ENCODE measurements at places on chromosomes 1 and 21. TPM values are rescaled to one million over a fixed set of nuclear protein-coding genes. Genes with fewer than 3 reads are reported as not detected.

DNA sequence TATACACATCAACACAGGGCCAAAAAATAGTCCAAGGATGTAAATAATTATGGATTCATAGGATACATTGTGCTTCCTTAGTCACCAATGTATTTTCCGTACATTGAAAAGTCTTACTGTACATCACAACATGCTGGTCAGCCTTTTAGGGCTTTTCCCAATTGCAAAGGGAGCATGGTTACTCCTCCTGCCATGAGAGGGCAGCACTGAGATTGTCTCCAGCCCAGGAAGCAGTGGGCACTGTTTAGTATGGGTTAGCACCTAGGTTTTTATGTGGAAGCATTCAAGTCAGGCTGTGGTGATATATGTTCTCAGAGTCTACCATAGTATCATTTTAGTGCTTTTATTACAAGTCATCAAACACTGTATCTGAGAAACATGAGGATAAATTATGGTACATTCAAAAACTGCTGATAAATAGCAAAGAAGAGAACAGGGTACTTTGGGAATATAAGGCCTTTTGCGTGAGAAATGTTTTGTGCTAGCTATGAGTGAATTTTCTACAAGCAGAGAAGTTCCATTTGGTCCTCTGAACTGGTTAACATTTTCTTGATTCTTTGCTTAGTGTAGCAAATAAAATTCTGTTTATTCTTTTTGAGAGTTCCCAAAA lies 34.0 kb downstream of the ST6GALNAC5 start:
- no peaks in the 10 kb centered on the region for H3K27me3 ChIP-seq
- no peak overlapping the region for H3K4me3 ChIP-seq
- no peaks in the 10 kb centered on the region for H3K36me3 ChIP-seq
- H3K27ac ChIP-seq: no peak overlapping the region
- no peaks in the 10 kb centered on the region for H3K4me1 ChIP-seq
- DNase-seq: no peak

GRCh38 chr1:30685796-30686165 lies 37.6 kb downstream of the MATN1 start:
- H3K4me3 ChIP-seq: no peak overlapping the region
- no peaks in the 10 kb centered on the region for H3K36me3 ChIP-seq
- DNase-seq: no peak
- peaks cover 10% of the 10 kb centered on the region for H3K27me3 ChIP-seq

DNA sequence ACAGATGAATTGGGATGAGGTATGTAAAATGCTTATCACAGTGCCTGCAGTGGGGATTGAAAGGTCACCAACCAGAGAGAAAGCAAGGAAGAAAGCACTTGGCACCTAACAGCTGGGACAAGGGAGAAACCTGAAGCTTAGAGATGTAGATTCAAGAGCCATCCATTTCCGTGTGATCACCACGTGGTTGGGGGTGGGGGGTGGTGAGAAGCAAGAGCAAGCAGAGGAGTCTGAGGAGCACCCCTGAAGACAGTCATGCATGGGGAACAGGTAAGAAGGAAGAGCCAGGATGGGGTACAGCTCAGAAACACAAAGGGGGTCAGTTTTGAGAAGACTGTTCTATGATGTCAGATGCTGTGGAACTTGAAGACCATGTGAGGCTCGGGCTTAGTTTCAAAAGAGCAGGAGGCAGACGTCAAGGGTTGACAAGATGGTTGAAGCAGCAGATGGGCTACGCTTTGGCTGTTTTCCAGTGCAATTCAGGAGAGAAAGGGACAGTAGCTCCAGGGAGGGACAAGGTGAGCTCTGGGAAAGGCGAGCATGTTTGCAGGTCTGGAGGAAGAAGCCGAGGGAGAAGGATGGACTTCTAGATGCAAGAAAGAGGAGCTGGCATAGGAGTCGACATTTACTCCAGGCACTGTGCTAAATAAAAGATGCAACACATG lies 17.4 kb downstream of the KANK4 start:
- H3K4me3 ChIP-seq: no peak overlapping the region
- DNase-seq: no peak
- H3K27ac ChIP-seq: no peak overlapping the region
- no peaks in the 10 kb centered on the region for H3K4me1 ChIP-seq

GRCh38 chr1:17472814-17473213 lies 33.3 kb upstream of the RCC2 start:
- no peaks in the 10 kb centered on the region for H3K4me1 ChIP-seq
- H3K36me3 ChIP-seq: no peaks in the 10 kb centered on the region
- H3K27me3 ChIP-seq: no peaks in the 10 kb centered on the region
- H3K4me3 ChIP-seq: no peak overlapping the region

Gene MYCBP
- total RNA-seq: 31.1 TPM

DNA sequence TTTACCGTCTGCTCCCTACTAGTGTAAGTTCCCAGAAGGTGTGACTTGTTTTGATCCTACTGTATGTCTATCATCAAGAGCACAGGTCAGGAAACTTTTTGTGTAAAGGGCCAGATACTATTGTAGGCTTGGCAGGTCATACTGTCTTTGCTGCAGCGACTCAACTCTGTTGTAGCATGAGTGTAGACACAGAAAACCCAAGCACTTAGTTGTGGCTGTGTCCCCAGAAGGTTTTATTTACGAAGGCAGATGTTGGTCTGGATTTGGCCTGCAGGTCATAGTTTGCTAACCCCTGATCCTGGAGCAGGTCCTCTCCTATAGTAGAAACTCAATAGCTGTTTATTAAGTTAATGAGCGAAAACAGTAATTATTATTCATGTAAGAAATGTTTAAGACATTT lies 365.9 kb upstream of the B3GALT2 start:
- no peaks in the 10 kb centered on the region for H3K36me3 ChIP-seq
- no peak overlapping the region for H3K27ac ChIP-seq

- no peaks in the 10 kb centered on the region for H3K36me3 ChIP-seq
- H3K4me1 ChIP-seq: no peaks in the 10 kb centered on the region
- H3K27me3 ChIP-seq: no peaks in the 10 kb centered on the region
- H3K4me3 ChIP-seq: no peak within 1 kb of the TSS
Observed at GRCh38 chr1:201190624-201191051, at the start of gene IGFN1. IGFN1 (plus strand) TSS chr1:201190824; CDS start chr1:201193294, 2,470 bp downstream.

Gene UBXN10
- total RNA-seq: 12.6 TPM

DNA sequence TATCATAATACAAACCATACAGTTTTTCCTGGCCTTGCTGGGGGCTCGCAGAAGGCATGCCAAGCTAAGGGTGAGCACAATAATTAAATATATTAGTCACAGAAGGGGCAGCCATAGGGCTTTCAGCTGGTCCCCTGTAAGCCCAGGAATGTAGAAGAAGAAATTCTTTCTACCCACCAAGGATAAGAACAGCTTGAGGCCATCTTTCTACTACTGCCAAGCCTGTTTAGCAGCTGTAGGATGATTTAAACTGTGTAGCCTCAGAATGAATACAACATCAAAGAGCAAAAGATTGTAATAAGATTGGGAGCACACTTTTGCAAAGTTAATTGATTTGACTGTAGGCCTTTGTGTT lies 171.5 kb downstream of the LRRC7 start:
- no peak overlapping the region for H3K27ac ChIP-seq
- H3K4me3 ChIP-seq: no peak overlapping the region
- DNase-seq: peak; percentile 29
- no peaks in the 10 kb centered on the region for H3K4me1 ChIP-seq
- H3K36me3 ChIP-seq: no peaks in the 10 kb centered on the region

GRCh38 chr1:180571832-180572636 lies 13.3 kb downstream of the OVAAL start:
- H3K27me3 ChIP-seq: no peaks in the 10 kb centered on the region
- DNase-seq: no peak
- H3K4me1 ChIP-seq: no peaks in the 10 kb centered on the region
- H3K36me3 ChIP-seq: no peaks in the 10 kb centered on the region
- no peak overlapping the region for H3K4me3 ChIP-seq

GRCh38 chr1:7329868-7330615 lies 441.1 kb upstream of the VAMP3 start:
- no peak for DNase-seq
- no peaks in the 10 kb centered on the region for H3K36me3 ChIP-seq

- no peak overlapping the region for H3K27ac ChIP-seq
- no peaks in the 10 kb centered on the region for H3K27me3 ChIP-seq
- H3K4me3 ChIP-seq: no peak overlapping the region
- H3K36me3 ChIP-seq: no peaks in the 10 kb centered on the region
- peaks cover 7% of the 10 kb centered on the region for H3K4me1 ChIP-seq
- DNase-seq: peak; percentile 61
Observed at GRCh38 chr21:31913182-31913608, 40.4 kb downstream of the HUNK start.

DNA sequence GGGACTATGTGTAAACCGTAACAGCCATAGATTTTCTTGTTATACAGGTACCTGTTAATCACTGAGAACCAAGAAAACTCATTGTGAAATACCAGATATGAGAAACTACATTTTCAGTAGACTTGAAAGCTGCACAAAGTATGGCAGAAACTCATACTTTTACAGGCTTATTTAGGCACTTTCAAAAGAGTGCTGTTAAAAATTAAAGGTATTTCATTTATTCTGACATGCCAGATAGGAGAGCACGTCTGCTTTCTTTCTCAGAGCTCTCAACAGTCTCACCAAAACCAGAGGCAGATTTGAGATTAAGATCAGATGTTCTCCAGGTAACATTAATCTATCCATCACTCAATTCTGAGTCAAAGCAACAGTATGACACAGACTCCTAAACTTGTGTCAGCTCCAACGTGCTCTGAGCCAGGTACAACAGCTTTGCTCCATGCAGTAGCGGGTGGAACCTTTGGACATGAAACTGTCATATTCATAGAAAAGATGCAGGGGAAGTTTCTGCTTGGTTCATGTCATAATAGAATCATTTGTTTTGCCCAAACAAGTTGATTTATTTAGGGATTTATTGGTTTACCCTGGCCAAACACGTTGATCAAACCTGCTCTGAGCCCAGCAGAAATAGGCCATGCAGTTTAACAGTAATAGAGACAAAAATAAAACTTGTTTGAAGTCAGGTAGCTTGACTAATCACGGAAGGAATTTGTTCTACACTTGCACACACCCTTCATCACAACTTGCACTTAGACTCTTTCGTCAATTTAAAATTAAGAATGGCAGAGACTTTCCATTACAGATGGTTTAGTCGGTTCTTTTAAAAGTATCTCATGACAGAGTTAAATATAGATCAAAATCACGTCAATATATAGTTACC lies 20.8 kb upstream of the TSNAX start:
- no peaks in the 10 kb centered on the region for H3K4me1 ChIP-seq
- no peak for DNase-seq
- no peaks in the 10 kb centered on the region for H3K27me3 ChIP-seq
- H3K36me3 ChIP-seq: no peaks in the 10 kb centered on the region
- no peak overlapping the region for H3K4me3 ChIP-seq

DNA sequence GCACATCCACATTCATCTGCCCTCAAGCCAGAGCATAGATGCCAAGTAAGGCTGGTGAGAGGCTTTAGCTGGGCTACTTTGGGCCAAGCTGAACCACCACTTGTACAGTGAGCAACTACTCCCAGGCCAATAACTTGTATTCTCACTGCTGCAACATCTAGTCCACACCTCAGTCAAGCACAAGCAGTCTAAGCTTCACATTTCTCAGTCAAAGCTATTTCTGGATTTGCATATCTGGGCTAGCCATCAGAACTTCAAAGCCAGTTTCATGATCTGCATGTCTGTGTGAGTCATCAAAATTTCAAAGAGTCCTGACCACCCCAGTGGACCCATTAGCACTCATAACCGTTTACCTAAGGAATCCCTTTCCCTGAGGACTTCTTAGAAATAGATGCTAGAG lies 77.7 kb upstream of the DIRAS3 start:
- H3K27ac ChIP-seq: no peak overlapping the region
- no peak overlapping the region for H3K4me3 ChIP-seq
- peaks cover 9% of the 10 kb centered on the region for H3K4me1 ChIP-seq
- DNase-seq: no peak
- no peaks in the 10 kb centered on the region for H3K27me3 ChIP-seq

GRCh38 chr1:10082785-10083479 lies 50.2 kb downstream of the UBE4B start:
- no peak overlapping the region for H3K27ac ChIP-seq
- no peaks in the 10 kb centered on the region for H3K4me1 ChIP-seq
- no peak overlapping the region for H3K4me3 ChIP-seq
- no peaks in the 10 kb centered on the region for H3K36me3 ChIP-seq

- DNase-seq: no peak
- H3K27me3 ChIP-seq: no peaks in the 10 kb centered on the region
- no peaks in the 10 kb centered on the region for H3K36me3 ChIP-seq
- no peak overlapping the region for H3K4me3 ChIP-seq
- H3K4me1 ChIP-seq: no peaks in the 10 kb centered on the region
Observed at GRCh38 chr1:34896612-34897011, 32.8 kb downstream of the DLGAP3 start.

Gene DNAJC6
- 5.8 TPM for total RNA-seq

Gene F13B
- not detected for total RNA-seq

Gene VSIG8
- not detected for total RNA-seq

GRCh38 chr1:27666791-27667254 lies 5.2 kb downstream of the IFI6 start:
- no peak for DNase-seq
- no peak overlapping the region for H3K4me3 ChIP-seq
- peaks cover 12% of the 10 kb centered on the region for H3K4me1 ChIP-seq
- no peaks in the 10 kb centered on the region for H3K36me3 ChIP-seq
- H3K27me3 ChIP-seq: no peaks in the 10 kb centered on the region
- no peak overlapping the region for H3K27ac ChIP-seq

GRCh38 chr21:45154511-45155508 lies 80.4 kb downstream of the ADARB1 start:
- H3K4me3 ChIP-seq: no peak overlapping the region
- no peak for DNase-seq
- H3K27ac ChIP-seq: no peak overlapping the region

DNA sequence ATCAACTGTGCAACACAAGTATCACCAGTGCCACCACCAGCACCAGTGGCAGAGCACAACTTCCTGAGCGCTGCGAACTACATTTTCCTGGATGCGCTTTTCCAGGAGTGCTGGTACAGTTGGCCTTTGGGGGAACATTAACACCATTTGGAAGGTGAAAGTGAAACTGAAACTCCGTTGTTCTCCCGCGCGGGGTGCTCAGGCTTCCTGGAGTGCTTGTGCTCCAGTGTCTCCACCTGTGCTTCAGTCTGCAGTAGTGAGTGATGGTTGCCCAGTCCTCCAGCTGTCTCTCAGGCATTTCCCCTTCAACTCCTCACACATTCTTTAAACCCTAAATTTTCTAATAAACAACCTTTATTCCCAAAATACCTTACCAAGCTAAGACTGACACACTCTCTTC lies 187.8 kb downstream of the LRRIQ3 start:
- DNase-seq: no peak
- H3K27ac ChIP-seq: no peak overlapping the region
- H3K4me3 ChIP-seq: no peak overlapping the region
- H3K4me1 ChIP-seq: no peaks in the 10 kb centered on the region
- H3K36me3 ChIP-seq: no peaks in the 10 kb centered on the region
- H3K27me3 ChIP-seq: no peaks in the 10 kb centered on the region

- H3K27ac ChIP-seq: no peak overlapping the region
- H3K4me3 ChIP-seq: no peak overlapping the region
- H3K4me1 ChIP-seq: no peaks in the 10 kb centered on the region
- no peaks in the 10 kb centered on the region for H3K27me3 ChIP-seq
- H3K36me3 ChIP-seq: no peaks in the 10 kb centered on the region
Observed at GRCh38 chr1:189121941-189122340, 1355.7 kb downstream of the BRINP3 start.

Gene KRTAP10-4
- not detected for total RNA-seq

DNA sequence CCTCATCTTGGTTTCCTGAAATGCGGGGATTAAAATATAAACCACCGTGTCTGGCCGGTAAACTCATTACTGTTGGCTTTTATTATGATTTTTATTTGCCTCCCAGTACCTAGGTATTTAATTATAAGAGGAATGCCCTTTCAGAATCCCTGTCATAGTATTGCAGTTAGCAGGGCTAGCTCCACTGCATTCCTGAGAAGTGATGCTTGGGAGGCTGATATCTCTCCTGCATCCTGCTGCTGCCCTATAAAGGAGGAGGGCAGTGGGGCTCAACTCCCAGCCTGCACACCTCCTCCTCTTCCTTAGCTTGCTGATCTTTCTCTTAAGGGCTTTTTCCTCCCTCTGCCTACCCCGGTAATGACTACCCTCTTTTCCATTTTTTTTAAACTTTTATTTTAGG lies 19.9 kb upstream of the DISC1 start:
- no peak overlapping the region for H3K4me3 ChIP-seq
- H3K27me3 ChIP-seq: no peaks in the 10 kb centered on the region
- H3K4me1 ChIP-seq: peaks cover 4% of the 10 kb centered on the region
- no peaks in the 10 kb centered on the region for H3K36me3 ChIP-seq

Data from kidney (tissue), 22 donors.